ENCODE measurements at places on chromosomes 16 and 17. TPM values are rescaled to one million over a fixed set of nuclear protein-coding genes. Genes with fewer than 3 reads are reported as not detected.
A peak's percentile ranks its signal among the peaks of the same experiment; 100 is the strongest.

DNA sequence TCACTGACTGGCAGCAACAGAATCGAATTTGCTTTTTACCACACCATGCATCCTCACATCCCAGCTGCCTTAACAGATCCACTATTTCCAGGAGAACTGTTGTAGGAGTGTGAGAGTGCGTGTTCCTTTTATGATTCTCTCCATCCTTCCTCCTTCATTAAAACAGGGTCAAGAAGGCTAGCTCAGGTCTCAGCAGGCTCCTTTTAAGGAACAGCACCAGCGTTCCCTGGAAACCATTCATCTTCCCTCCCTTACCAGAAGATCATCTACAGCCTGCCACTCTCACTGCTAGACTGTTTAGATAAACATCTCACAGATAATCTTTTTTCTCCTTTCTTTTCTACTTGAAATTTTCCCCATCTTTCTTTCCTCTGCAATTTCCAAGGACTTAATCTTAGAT is 1531.9 kb upstream of the CDH8 start:
- DNase-seq = no peak

- no peak for DNase-seq
These were observed 74.1 kb downstream of the MYH11 start for GRCh38 chr16:15782573-15783365.

The RPRML gene
- total RNA-seq = 0.43 TPM

The TBX21 gene
- not detected for total RNA-seq

The C16orf86 gene
- total RNA-seq = 2.8 TPM

DNA sequence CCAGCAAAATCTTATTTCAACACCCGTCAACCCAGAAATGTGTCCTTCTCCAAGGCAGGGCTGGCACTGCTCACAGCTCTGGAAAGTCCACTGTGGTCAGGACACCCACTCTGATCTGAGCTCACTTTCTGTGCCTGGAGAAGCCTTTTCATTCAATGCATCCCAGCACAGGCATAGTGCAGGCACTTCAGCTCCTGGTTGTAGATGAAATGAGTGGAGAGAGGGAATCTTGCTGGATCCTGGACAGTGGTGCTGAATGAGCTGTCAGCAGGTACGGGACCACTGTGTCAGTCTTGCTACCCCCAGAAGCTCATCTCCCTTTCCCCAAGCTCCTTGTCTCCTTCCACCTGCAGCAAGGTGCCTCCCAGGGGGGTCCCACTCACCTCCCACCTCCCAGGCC is 86.1 kb upstream of the SALL1 start:
- no peak for DNase-seq

- no peak for DNase-seq
These were observed 21.1 kb downstream of the RARA start for GRCh38 chr17:40329839-40330794.

DNA sequence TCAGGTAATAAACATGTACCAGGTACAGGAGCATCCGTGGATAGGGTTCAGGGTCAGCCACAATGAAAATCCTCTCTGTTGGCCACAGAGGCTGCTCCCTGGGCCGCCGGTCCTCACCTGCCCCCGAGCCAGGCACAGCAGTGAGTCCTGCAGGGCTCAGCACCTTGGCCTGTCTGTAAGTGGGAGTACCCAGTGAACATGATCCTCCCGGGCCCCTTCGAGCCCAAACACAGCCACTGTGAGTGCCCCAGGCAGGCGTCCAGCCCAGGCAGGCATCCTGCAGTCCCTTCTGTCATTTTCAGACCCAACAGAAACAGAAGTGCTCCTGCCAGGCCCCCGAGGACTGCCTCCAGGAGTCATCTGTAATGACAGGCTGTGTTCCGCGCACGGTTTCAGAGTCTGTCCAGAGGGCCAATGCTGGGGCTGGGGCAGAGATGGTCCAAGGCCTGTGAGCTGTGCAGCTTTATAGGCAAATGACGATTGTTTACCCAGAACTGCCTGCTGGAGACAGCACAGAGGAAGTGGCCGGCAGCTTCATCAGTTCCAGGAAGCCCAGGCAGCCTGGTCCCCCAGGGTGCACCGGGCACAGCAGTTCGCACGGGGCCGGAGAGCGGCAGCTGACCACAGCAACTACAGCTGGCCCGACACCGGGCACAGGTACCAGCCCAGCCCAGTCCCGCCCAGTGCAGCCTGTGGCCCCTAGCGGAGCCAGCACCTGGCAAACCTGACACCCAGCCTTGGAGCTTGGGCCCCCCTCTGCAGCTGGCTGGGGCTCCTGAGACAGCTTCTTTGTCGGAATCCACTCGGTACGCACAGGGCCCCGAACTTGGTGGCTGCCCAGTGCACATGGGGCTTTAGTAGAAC is 13.2 kb downstream of the SLC7A5 start:
- no peak for DNase-seq

The ADAM11 gene
- 4.6 TPM for total RNA-seq

DNA sequence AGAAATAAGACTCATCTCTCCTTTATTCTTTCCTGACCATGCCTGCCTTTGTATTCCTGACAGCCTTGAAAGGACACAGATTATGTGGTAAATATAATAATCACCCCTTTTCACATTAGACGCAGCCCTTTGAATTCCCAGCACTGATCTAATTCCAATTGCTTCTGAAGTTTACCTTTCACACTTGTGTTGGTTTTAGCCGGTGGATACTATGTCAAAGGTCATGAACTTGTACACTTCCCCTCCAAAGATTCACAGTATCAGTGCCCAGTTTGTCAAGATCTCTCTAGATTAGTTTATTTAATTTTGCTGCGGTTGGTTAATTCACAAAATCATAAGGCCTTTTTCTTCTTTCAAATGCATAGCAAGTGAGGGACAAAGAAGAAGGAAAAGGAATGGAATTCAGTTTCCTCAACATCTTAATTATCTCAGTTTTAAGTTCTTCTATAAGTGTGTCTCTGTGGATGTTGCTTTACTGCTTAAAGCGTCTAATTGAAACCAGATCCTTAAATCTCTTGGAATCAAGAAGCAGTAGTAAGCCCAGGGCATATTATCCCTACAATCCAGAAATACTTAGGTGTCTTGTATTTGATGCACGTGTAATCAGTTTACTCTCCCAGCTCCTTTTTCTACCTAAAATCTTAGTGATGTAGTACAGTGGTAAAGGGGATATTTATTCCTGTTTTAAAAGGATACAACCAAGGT is 174.3 kb upstream of the TBX2 start:
- DNase-seq = no peak

The TLCD3B gene
- total RNA-seq = 2.1 TPM

The GUCY2D gene
- 0.29 TPM for total RNA-seq

DNA sequence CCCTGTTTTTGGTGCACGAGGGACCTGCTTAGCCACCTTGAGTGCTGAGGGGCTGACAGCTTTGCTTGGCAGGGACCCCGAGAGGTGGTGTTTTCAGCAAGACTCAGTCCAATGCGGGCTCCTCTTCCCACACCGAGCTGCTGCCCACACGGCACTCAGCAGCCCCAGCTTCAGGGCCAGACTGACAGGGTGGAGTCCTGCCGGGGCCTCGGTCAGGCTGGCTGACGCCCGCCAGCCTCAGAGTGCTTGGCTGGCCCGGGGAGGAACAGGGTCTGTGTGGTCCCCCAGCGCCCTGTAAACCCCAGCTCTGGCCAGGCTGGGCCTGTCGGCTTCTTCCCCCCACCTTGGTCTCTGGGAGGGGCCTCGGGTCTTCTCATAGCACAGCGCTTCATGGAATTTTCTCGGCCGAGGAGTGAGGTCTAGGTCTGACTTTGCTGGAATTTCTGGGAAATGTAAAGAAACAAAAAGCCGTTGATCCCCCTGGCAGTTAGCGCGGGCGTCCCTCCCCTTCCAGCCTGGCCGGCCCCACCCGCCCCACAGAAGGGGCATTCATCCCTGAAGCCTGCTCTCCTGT is 2.6 kb downstream of the SOX8 start:
- DNase-seq = no peak

The VKORC1 gene
- 70.1 TPM for total RNA-seq

DNA sequence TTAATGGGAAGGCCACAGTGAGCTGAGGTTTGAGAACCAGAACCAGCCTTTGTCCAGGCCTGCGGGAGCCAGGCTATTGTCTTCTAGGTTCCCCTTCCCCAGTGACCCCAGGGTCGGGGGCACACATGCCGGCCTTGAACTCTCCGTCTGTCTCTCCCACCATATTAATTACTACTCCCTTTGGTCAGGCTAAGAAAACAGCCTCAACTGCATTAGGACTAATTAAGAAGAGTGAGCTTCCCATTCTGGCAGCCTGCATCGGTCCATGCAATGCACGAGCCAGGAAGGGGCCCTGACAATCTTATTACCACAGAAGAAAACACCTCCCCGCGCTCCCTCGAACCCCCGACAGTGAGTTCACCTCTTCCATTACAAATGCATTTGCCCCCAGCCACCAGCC is 380.2 kb upstream of the ZFHX3 start:
- DNase-seq = no peak

The TENT4B gene
- 14.1 TPM for total RNA-seq

GRCh38 chr17:49926886-49927285 is 42.1 kb upstream of the DLX4 start:
- DNase-seq = no peak

GRCh38 chr16:15592324-15592723 is 50.6 kb downstream of the MARF1 start:
- DNase-seq = no peak

DNA sequence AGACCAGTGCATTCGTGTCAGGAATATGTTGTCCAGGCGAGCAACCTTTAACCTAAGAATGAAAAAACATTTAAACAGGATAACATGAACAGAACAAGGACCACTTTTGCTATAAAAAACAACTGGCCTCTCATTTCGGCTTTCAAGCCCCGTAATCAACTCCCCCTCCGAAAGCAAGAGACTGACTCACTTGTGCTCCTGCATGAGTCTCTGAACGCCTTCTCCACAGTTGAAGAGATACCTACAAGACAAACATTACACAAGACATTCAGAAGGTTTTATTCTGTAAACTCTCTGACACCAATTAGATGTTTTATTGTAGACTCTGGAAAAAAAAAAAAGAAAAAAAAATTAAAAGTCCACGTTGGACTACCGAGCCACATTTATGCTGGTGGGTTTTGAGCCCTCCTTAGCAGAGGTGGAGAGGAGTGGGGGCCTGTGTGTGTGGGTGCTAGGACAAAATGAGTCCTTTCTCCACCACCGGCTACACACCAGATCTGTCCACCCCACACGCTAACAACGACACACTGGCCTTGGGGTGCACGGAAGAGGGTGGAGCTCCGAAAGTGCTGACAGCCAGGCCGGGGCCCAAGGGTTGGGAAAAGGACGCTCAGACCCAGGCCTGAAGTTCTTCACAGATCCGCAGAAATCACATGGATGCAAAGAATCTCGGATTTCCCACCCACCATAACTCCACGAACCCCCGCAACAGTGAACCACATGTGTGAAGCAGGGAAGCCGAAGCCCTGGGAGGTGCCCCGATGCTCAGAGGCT is 759 bp downstream of the ELAC2 start:
- no peak for DNase-seq

- no peak for DNase-seq
These were observed 109.9 kb downstream of the RBFOX3 start for GRCh38 chr17:79500745-79501618.

The ACSM5 gene
- total RNA-seq = not detected

- DNase-seq = no peak
These were observed 62.1 kb downstream of the MRC2 start for GRCh38 chr17:62689441-62690167.

The GJD3 gene
- total RNA-seq = 0.43 TPM

The SLC38A10 gene
- total RNA-seq = 118 TPM

The CACNA1H gene
- 38.1 TPM for total RNA-seq

The TMEM88 gene
- total RNA-seq = 4.5 TPM

- no peak for DNase-seq
These were observed 335 bp downstream of the TMEM11 start for GRCh38 chr17:21213638-21214014.

DNA sequence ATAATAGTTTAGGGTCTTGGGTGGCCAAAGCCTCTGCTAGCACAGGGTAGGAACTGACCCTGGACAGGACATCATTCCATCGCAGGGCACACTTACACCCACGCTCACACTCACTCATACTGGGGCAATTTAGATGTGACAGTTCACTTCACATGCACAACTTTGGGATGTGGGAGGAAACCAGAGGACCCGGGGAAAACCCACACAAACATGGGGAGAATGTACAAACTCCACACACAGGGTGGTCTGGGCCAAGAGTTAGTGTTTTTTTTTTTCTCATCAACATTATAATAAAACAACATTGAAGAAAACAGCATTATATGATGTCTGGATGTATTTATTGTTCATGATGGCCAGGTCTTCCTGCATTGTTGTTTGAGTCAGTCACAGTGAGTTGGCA is 93.6 kb downstream of the CDH13 start:
- no peak for DNase-seq

DNA sequence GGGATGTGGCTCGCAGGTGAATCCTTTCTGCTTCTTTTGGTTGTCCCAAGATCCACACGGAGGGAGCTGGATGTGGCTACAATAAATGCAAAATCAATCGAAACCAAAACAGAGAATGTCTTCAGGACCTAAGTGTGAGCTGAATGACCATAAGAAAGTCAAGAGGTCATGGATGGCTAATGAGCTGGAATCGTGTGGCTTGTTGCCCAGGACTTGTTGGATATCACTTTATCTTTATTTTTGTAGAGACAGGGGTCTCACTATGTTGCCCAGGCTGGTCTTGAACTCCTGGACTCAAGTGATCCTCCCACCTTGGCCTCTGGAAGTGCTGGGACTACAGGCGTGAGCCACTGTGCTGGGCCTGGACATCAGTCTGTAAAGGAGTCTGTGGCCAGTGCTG is 326.8 kb upstream of the N4BP1 start:
- no peak for DNase-seq

DNA sequence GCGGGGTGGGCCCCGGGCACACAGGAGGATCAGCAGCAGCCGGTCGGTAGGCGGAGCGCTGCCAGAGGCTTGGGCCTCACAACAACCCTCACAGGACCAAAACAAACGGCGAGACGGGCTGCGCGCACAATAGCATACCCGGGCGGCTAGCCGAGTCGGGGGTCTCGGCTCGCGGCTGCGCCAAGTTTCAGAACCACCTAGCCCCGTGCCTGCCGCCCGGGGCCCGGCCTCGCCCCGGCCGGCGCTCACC is 732 bp downstream of the ULK2 start:
- peak; percentile 72 for DNase-seq

- DNase-seq = no peak
These were observed 13.3 kb downstream of the CAVIN1 start for GRCh38 chr17:42409523-42410318.
